ENCODE measurements at places on chromosomes 7 and 10. TPM values are rescaled to one million over a fixed set of nuclear protein-coding genes. Genes with fewer than 3 reads are reported as not detected.

DNA sequence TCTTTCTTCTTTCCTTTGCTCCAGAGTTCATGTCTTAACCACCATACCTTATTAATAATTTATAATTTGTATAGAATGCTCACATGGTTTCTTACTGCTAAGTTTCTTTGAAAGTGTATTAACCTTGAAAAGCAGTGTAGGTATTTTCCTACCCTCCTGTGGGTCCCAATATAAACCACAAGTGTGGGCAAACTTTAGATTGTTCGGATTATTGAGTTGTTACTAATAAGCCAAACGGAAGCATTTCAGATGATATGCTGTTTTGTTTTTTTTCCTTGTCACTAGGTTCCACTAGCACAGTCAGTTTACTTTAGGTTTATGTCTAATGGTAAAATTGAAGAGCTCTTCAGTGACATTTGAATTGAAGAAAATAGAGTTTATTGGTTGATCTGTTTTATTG is 10.2 kb downstream of the SSBP1 start:
- H3K36me3 ChIP-seq, result no peaks in the 10 kb centered on the region
- H3K4me1 ChIP-seq, result no peaks in the 10 kb centered on the region
- no peak for DNase-seq
- no peaks in the 10 kb centered on the region for H3K27me3 ChIP-seq

DNA sequence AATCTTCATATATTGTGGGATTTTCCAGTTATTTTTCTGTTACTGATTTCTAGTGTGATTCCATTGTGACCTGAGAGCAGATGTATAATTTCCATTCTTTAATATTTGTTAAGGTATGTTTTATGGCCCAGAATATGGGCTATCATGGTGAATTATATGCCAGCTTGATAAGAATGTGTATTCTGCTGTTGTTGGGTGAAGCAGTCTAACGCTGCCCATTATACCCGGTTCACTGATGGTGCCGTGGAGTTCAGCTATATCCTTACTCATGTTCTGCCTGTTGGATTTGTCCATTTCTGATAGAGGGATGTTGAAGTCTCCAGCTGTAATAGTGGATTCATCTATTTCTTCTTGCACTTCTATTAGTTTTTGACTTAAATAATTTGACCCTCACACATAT is 41.7 kb downstream of the DYNC2I1 start:
- peaks cover 15% of the 10 kb centered on the region for H3K36me3 ChIP-seq
- no peak overlapping the region for H3K27ac ChIP-seq
- H3K4me1 ChIP-seq, result no peaks in the 10 kb centered on the region
- H3K27me3 ChIP-seq, result no peaks in the 10 kb centered on the region
- H3K4me3 ChIP-seq, result no peak overlapping the region

The XRCC2 gene
- total RNA-seq, result 0.12 TPM

The MLXIPL gene
- 41.0 TPM for total RNA-seq

GRCh38 chr7:102221961-102222360 is 64.7 kb upstream of the SH2B2 start:
- H3K36me3 ChIP-seq, result no peaks in the 10 kb centered on the region
- DNase-seq, result no peak
- H3K4me3 ChIP-seq, result no peak overlapping the region

Measured in adrenal gland (tissue), 19 donors.